ENCODE measurements at places on chromosomes 6 and 20.

DNA sequence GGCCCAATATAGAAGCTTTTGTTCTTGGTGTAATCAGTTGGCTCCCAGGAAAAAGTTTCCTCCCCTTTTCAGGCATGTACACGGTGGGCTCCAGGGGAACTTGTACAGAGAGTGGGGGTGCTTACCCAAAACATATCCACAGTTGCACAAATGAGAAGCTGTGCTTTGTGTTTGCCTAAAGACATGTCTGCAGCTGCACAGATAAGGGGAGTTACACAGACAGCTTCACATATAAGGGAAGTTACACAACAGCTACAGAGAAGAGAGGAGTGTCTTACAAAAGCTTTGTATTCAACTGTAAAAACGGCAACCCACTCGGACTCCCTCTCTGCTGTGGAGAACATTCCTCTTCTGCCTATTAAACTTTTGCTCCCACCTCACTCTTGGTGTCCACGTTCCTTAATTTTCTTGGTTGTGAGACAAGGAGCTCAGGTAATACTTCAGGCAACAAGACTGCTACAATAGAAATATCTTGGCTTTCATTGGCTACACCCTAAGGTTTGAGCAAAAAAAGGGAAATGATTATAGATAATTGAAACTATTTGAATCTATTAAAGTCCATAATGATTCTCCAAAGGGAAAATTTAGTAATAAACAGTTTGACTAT is 7.4 kb upstream of the PNRC1 start:
- no peak for DNase-seq

- DNase-seq, result no peak
Observed at GRCh38 chr6:142329486-142330113, 27.8 kb downstream of the ADGRG6 start.

DNA sequence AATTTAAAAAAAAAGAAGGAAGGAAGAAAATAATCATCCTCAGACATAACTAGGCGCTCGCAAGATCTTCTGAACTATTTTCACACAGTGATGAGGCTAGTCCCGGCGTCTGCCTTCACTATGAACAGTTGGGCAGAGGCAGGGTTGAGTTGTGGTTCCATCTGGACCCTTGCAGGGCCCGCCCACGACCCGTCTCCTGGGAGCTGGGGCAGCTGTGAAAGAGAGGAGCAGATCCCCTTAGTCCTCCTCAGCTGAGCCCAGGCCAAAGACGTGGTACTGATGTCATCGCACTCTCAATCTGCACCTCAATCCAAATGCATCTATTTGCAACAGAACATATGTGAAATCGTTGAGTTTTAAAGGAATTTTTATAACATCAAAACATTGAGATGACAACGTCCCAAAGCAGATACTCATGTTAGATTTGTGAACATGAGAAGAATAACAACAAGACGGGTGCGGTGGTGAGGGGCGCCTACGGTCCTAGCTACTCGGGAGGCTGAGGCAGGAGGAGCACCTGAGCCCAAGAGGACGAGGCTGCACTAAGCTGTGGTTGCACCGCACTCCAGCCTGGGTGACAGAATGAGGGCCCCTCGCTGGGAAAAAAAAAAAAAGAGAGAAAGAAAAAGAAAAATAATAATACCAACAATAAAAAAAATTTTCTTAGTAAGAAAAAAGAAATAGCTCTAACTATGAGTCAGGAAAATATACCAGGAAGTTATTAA is 15.3 kb downstream of the TCFL5 start:
- peak; percentile 57 for DNase-seq

DNA sequence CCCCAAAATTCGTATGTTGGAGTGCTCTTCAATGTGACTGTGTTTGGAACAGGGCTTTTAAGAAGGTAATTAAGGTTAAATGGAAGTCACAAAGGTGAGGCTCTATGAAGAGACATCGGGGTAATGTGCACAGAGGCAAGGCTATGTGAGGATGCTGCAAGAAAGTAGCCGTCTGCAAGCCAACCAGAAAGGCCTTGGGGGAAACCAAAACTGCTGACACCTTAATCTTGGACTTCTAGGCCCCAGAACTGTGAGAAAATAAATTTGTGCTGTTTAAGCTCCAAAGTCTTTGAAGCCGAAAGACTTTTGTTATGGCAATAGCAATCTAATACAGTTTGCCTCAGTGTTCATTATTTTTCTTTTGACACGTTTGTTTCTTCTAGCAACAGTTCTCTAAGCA is 2.4 kb upstream of the IRAK1BP1 start:
- DNase-seq, result no peak

DNA sequence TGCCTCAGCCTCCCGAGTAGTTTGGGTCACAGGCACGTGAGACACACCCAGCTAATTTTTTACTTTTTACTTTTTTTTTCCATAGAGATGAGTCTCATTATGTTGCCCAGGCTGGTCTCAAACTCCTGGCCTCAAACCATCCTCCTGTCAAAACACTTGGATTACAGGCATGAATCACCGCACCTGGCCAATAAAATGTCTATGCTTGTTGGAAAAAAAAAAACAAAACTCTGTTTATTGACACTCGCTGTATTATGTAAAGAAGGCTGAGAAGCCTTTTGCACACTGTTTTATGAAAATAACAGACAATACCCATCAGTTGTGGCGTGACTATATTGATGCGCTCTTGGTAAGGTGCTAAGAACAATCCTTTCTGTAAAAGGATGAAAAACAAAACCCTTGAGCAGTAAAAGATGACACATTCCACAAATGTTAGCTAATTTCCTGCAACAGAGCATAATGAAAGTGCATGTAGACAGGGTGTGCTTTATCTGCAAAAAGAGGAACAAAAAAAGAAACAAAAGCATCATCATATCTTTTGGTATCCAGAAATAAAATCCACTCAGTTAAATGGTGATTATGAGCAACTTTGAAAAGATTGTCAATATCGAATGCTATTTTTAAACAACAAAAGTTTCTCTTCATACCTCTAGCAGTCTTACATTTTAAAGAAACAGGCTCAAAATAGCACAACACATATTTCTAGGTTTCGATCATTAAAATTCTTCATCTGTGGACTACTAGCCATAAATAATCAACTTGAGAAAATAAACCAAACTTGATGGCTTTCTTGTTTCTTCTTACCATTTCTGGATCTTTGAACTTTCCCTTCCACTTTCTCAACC is 108.3 kb upstream of the PHACTR1 start:
- no peak for DNase-seq

DNA sequence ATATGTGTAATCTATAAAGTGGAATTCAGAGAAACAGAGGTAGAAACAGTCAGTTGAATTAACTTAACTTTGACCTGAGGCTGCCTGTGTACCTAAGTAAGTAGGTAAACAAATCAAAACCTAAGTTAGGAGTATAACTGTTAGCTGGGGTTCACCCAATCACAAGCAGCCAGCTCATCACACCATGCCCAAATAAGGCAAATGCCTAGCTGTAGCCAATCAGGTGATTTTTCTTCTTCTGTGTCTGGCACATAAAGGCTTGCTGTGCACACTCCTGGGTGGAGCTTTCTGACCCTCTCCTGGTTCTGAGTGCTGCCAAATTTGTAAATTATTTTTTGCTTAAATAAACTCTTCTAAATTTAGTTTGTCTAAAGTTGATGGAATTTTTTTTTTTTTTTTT is 54.7 kb upstream of the TRIM39 start:
- DNase-seq, result no peak

- DNase-seq, result no peak
Observed at GRCh38 chr6:6505111-6505510, 83.4 kb upstream of the LY86 start.

GRCh38 chr6:113734982-113735381 is 122.2 kb upstream of the MARCKS start:
- DNase-seq, result no peak

DNA sequence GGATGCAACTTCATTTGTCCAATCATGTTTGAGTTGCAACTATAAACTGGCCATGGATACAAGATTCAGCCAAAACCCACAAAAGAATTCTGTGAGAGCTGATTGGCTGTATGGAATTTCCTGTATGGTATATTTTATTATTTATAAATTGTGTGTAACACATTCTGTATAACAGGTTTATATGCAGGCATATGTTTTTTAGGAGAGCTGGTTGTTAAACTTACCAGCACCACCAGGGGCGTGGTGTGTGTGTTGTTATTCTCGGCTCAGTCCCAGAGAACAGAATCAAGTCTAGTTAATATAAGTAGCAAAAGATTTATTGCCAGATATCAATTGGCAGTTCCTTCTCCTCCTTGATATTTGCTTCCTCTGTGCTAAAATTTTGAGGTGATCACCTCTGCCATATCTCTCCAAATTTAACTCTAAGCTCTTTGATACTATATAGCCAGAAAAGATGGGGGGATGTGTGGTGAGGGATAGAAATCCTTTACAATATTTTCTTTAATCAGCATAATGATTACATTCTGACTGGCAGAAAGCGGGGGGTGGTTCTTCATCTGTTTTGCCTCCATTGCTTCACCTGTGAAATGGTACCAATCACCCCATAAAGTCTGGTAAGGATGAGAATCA is 22.9 kb downstream of the CNBD2 start:
- DNase-seq, result peak; percentile 24

DNA sequence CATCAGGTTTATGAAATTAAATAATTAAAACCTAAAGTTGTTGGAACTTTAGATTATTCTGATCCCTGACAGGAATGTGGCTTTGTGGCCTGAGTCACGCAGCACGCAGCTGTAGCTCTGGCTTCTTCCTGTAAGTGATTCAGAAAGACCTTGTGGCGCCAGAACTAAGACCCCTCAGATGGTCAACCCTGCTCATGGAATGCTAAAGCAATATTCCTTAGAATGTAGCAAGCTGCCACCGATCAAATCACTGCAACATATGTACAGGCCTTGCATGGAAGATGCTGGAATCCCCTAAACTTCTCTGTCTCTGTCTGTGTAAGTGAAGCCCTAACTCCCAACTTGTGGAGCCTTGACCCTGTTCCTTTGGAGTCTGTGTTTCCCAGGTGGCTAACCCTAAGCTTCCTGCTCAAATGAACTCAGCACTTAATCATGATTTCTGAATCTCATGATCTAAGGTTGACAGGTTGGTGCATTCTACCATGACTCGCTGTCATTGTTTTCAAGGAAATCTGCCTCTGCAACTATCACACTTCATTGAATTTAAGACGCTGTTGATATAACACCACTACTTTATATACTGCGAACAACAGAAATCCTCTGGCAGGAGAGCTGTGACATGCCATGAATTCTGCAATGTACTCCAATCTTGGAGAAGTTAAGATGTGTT is 111.2 kb upstream of the CST7 start:
- peak; percentile 16 for DNase-seq

GRCh38 chr20:45047581-45048119 is 53.3 kb downstream of the KCNS1 start:
- no peak for DNase-seq

DNA sequence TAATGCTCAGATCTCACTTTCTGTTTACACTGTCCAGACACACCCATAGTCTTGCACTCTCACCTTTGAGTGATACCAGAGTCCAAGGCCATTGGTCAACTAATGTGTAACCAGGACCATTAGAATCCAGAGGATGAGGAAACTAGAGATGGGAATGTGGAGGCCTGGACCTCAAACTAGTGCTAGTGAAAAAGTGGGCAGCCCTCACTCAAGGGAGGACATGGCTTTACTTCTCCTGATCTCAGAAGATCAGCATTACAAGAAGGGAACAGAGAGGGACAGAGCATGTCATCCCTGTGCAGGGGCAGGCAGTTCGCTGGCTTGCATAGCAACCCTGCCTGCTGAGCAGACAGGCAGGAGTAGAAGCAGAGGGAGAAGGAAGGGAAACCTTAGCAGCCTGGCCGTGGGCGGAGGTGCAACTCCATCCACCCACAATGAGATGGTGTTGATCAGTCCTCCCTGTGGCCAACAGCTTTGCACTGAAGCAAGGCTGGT is 22.6 kb upstream of the XRN2 start:
- DNase-seq, result no peak

- no peak for DNase-seq
Observed at GRCh38 chr20:59667131-59667530, 62.8 kb downstream of the PHACTR3 start.

DNA sequence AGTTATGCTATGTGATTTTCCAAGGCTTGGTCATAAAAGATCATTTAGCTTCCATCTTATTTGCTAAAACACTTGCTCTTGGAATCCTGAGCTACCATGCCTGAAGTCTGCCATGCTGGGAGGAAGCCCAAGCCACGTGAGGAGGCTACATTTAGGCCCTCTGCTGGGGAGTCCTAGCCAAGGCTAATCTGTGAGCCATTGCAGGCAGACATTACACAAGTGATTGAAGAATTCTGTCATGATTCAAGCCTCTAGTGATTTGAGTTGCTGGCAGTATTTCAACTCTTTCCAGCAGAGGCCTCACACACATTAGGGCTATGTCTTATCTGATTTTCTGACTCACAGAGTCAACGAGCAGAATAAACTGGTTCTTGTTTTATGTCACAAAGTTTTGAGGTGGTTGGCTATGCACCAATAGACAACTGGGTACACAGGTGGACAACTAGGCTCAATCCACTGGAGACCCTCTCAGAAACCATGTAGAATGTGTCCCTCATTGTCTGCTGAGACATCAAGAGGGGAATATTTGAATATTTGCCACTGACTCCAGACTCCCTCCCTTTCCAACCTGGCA is 227.2 kb upstream of the SULF2 start:
- no peak for DNase-seq

GRCh38 chr20:59481067-59481466 is 123.3 kb upstream of the PHACTR3 start:
- no peak for DNase-seq

DNA sequence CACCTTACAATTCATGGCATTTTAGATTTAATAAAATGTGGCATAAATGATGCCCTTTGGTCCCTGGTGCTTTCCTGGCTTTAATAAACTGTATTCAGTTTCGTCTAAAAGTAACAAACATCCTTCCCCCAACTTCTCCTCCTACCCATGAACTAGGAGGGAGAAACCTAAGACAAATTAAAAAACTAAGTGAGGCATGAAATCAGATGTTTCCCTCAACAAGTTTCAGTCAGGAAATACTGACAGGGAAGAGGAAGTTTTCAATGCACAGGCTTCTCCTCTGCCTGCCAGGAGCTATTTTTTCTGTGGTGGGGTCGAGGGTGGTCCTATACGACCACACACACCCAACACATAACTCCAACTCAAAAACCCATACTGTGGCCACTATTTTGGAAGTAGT is 10.0 kb downstream of the HBS1L start:
- DNase-seq, result no peak

- DNase-seq, result peak; percentile 94
Observed at GRCh38 chr6:16332175-16332542, 93.8 kb downstream of the GMPR start.

Measured in eye (tissue), 1 donor.